Stimulated activated CD8-positive, alpha-beta memory T cell treated with anti-CD3 and anti-CD28 coated beads, Interleukin-15, amount 100 ng/mL, for 48 hours (primary cell): ENCODE measurements at places on chromosomes 16 and 17.

- DNase-seq, result no peak
Observed at GRCh38 chr17:42673885-42674754, 2.7 kb downstream of the PLEKHH3 start.

DNA sequence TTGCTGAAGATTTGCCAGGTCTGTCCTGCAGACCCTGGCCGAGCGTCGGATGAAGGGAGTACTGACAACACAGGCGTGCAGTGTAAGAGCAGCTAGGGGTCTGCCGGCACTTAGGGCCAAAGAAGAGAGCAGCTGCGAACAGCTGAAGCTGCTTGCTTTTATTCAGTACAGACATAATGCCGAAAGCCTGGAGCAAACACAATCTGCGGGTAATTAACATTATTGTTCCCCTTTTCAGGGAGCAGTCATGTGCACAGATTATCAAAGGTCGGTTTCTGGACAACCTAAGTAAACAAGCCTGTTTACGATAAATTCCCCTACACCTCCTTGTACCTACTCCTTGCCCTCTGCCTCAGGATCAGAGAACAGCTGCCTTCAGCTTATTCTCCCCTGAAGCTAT lies 12.0 kb upstream of the KRT23 start:
- no peak for DNase-seq

- DNase-seq, result no peak
Observed at GRCh38 chr16:89815639-89816348, 653 bp downstream of the FANCA start.

DNA sequence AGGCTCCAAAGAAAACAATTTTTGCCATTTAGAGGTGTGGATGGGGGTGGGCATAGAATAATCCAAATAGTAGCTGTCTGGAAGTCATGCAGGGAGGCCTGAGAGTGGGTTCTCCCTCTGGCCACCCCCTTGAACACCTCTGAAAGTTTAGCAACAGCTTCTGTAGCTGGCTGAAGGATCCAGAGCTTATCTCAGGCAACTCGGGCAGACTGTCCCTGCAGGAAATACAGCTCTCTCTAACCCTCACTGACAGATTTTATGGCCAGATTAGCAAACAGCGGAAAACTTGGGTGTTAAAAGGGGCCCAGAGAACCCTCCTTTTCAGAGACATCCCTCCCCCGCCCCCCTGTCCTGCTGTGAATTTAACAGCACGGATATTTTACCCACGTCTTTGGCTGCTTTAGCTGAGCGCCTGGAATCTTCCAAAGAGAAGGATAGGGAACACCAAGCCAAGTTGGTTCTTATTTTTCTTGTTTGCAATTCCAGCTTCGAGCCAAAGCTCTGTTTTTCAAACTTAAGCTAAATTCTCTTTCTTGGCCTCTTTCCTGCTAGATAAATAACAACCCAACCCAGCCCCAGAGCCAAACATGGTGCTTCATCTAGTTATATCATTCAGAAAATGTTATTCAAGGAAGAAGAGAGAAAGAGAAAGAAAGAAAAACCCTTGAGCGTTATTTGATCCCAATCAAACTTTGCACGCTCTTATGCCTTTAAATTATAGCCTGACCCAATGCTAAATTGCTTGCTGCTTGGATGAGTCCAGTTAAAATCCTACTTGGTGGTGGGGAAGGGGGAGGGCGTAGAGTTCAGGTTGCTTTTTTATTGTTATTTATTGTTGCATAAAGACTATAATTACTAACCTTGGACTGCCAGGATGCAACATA lies 2.3 kb upstream of the HOXB2 start:
- DNase-seq, result no peak

DNA sequence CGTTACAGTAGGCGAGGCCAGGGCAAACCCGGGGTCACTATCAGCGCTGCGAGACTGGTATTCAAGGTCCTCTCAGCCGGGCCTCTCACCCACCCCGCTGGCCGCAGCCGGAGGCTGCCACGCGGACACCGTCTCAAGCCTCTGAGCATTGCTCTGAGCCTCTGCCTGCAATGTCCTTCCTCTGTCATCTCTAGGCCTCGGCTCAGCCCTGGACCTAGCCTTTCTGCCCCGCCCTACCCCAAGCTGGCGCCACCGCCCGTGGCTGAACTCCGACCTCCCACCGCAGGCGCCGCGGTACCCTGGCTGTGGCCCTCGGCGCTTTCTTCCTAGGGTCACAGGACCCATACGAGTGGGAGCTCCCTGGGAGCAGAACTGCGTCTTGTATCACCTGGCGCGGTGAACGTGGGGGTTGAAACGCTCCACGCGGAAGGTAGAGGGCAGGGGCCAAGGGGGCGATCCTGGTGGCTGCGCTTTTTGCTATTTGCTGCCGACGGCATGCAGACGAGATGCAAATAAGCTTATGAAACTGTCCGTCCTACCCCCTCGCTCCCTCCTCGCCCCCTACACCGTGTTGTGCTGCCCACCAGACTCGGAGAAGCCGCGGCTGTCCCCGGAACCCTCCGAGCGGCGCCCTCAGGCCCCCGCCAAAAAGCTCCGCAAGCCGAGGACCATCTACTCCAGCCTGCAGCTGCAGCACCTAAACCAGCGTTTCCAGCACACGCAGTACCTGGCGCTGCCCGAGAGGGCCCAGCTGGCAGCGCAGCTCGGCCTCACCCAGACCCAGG lies 3.7 kb downstream of the DLX4 start:
- DNase-seq, result no peak

DNA sequence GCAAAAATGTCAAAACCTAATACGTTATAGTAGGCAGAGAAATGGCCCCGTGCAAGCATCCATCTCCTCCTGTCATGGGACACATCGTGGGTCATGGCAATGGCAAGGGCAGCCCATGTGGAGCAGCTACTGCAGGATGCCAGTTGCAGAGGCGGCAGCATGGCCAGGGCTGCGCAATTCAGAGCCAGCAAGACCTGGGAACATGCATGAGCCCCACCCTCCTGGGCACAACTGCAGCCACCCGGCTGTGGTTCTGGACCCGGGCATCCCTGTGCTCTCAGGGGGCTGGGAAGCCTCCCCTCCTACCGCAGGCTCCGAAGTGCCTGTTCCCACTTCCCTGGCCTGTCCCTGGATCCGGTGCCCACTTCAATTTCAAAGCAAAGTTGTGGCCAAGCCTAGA lies 203.6 kb downstream of the CPPED1 start:
- no peak for DNase-seq
